ENCODE measurements at places on chromosomes 5 and 9.

GRCh38 chr9:118643118-118643517 is 726.1 kb downstream of the BRINP1 start:
- DNase-seq, result peak; percentile 2

DNA sequence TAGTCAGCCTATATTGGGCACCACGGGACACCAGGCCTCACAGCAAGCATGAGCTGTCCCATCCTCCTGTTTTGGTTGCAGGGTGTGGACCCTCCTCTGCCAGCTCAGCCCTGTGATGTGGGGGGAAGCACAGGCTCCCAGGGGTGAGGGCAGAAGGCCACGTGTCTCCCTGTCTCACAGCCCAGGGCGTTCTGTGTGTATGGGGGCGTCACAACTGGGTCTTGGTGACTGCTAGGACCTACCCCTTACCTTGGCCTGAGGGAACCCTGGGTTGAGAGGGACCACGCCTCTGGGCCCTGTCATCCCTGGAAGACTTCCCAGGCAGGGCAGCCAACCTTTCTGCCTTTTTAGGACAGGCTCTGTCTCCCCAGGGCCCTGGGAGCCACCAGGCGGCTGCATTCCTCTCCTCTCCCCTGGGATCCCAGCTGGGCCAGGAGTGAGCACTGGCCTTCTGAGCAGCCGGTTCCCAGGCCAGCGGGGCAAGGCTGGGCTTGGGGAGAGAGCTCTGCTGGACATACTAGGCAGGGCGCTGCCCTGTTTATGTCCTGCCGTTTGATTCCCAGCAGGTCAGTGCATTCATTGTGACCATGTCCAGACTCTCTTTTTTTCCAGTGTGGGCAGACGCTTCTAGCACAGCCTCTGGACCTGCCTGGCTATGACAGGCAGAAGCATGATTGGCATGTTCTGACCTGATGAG is 97.4 kb downstream of the DAB2IP start:
- DNase-seq, result no peak

- DNase-seq, result no peak
Observed at GRCh38 chr5:100757618-100758017, 145.5 kb downstream of the ST8SIA4 start.

- DNase-seq, result no peak
Observed at GRCh38 chr9:4324513-4324912, 24.6 kb upstream of the GLIS3 start.

- no peak for DNase-seq
Observed at GRCh38 chr5:142330026-142330425, 5.2 kb upstream of the SPRY4 start.

GRCh38 chr9:121833061-121833460 is 181.6 kb downstream of the DAB2IP start:
- no peak for DNase-seq

- DNase-seq, result no peak
Observed at GRCh38 chr5:173736923-173737412, 120.5 kb upstream of the BOD1 start.

DNA sequence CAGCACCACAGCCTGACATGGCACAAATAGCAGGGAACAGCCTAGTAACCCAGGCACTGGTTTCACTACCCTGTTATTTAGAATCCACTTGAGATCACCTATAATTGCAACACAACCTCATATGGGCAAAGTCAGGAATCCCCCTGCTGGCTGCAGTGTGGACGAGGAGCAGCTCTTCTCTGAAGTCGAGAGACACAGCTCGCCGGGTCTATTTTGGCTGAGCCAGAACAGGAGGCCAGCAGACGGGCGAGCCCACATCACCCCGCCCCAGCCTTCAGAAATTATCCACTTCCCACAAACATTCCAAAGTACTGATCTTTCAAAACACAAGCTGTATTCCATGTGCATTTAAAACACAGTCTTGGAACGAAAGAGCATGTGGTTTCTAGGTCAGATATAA is 179.0 kb downstream of the ROR2 start:
- DNase-seq, result no peak

- no peak for DNase-seq
Observed at GRCh38 chr9:126234681-126235335, 91.8 kb upstream of the MVB12B start.
